ENCODE measurements at places on chromosomes 1 and 21. TPM values are rescaled to one million over a fixed set of nuclear protein-coding genes. Genes with fewer than 3 reads are reported as not detected.

Gene TRIM33
- 66.5 TPM for total RNA-seq

DNA sequence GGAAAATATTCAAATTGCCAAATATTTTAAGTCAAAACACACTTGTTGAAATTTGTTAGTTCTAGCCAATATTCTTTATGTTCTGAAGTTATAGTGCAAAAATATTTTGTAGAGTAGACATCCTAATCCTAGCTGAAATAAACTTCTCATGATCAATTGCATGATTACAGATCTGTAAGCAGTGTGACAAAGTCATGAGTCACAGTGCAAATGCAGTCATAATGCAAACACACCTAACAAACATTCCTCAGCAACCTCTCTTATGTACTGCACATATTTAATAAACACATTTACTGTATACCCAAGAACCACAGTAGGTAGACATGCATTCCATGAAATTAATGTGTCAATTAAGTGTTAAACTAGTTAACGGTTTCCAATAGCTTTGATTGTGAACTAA, 1857.4 kb downstream of the NCAM2 start:
- no peak overlapping the region for H3K27ac ChIP-seq
- H3K4me3 ChIP-seq = no peak overlapping the region
- no peaks in the 10 kb centered on the region for H3K36me3 ChIP-seq

DNA sequence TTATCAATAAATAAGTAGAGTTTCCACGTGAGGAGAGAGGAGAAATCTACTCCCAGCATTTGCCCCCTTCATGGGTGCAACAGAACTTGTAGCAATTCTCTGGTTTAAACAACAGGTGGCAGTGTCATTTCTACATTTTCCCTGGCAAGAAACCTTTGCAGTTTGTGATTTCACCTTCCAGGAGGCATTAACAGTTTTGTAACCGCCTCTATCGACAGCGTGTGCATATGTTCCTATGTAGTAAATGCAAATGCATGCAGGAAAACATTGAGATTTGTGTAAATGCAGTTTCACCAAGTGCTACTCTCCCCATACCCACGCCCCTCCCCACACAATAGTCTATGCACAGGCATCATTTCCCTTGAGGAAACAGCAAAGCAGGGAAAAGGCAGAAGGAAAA, 494.7 kb downstream of the SMYD3 start:
- no peaks in the 10 kb centered on the region for H3K4me1 ChIP-seq
- no peaks in the 10 kb centered on the region for H3K27me3 ChIP-seq
- H3K27ac ChIP-seq = no peak overlapping the region
- H3K4me3 ChIP-seq = no peak overlapping the region
- DNase-seq = no peak

Gene PLA2G2E
- not detected for total RNA-seq

GRCh38 chr1:248847956-248848561, 10.0 kb downstream of the ZNF672 start:
- H3K27me3 ChIP-seq = no peaks in the 10 kb centered on the region
- peaks cover 13% of the 10 kb centered on the region for H3K36me3 ChIP-seq
- no peak for DNase-seq
- H3K4me3 ChIP-seq = no peak overlapping the region

DNA sequence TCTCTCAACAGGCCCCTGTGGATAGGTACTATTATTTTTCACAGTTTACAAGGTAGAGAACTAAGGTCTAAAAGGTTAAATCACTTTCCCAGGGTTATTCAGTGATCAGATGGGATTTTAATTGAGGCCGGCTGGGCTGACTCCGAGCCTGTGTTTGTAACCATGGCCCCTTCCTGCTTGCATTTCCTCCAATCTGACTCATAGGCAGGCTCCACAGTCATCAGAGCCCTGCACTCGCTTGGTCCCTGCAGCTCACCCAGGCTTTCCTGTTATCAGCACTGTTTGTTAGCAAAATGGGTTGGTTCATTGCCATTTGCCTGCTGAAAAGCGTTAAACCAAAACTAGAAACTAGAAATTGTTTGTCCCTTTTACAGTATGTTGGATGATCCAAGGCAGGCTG, 41.4 kb upstream of the LMX1A start:
- no peak overlapping the region for H3K27ac ChIP-seq
- peaks cover 11% of the 10 kb centered on the region for H3K4me1 ChIP-seq
- DNase-seq = no peak
- peaks cover 31% of the 10 kb centered on the region for H3K27me3 ChIP-seq

Data from progenitor cell of endocrine pancreas (in vitro differentiated cells).